Activated naive CD8-positive, alpha-beta T cell treated with anti-CD3 and anti-CD28 coated beads, Interleukin-2, amount 10 ng/mL, durations not matched to agents 7 days and 5 days (primary cell): ENCODE measurements at places on chromosomes 1 and 21. TPM values are rescaled to one million over a fixed set of nuclear protein-coding genes. Genes with fewer than 3 reads are reported as not detected.
A peak's percentile ranks its signal among the peaks of the same experiment; 100 is the strongest.

DNA sequence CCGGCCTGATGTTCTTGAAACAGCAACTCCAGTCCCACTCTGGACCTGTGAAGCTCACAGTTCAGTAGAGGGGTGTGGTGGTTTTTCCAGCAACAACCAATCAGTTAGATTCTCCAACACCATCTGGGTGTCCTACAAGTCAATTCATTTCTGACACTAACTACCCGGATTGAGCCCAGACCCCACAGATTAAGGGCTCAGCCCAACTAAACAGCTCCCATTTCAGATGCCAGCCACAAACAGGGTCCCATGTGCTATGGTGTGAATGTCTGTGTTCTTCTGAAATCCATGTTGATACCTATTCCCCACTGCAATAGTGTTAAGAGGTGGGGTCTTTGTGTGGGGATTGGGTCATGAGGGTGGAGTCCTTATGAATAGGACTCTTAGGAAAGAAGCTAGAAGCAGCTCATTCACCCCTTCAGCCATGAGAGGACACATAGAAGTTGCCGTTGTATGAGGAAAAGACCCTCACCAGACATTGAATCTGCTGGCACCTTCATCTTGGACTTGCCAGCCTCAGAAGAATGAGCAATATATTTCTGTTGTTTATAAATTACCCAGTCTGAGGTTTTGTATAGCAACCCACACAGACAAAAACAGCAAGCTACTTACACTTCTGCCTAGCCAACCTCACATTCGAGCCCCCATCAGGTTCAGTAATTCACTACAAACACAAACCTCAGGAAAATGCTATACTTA, 53.6 kb downstream of the IRF2BP2 start:
- no peak overlapping the region for H3K4me3 ChIP-seq
- peaks cover 2% of the 10 kb centered on the region for H3K4me1 ChIP-seq
- no peak overlapping the region for H3K27ac ChIP-seq
- H3K36me3 ChIP-seq, result no peaks in the 10 kb centered on the region
- no peak for DNase-seq
- H3K27me3 ChIP-seq, result peaks cover 2% of the 10 kb centered on the region

GRCh38 chr1:46174448-46175231, at the start of gene TSPAN1:
TSPAN1 (plus strand) TSS chr1:46175087; CDS start chr1:46181108, 6,021 bp downstream.
- DNase-seq, result no peak
- no peak within 1 kb of the TSS for H3K27ac ChIP-seq
- peaks cover 2% of the 10 kb centered on the region for H3K4me1 ChIP-seq
- no peak within 1 kb of the TSS for H3K4me3 ChIP-seq
- H3K27me3 ChIP-seq, result no peaks in the 10 kb centered on the region

GRCh38 chr1:15680561-15681348, 3.4 kb upstream of the PLEKHM2 start:
- no peak overlapping the region for H3K27ac ChIP-seq
- peaks cover under 1% of the 10 kb centered on the region for H3K27me3 ChIP-seq
- no peak for DNase-seq
- H3K4me1 ChIP-seq, result peaks cover 11% of the 10 kb centered on the region
- no peak overlapping the region for H3K4me3 ChIP-seq

DNA sequence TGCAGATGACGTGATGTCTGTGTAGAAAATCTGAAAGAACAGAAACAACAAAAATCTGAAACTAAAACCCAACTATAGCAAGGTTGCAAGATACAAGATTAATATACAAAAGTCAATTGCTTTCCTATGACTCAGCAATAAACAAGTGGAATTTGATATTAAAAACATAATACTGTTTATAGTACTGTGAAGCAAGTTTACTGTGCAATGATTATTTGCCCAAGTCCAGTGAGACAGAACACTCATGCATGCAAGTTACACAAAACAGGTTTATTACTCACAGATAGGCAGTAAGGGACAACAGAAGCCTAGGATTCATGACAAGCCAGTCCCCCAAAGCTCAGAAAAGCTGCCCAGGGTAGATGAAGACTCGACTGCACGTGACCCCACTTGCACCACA, 62.4 kb upstream of the RAB4A start:
- peaks cover 5% of the 10 kb centered on the region for H3K27me3 ChIP-seq
- H3K36me3 ChIP-seq, result no peaks in the 10 kb centered on the region
- DNase-seq, result no peak
- H3K4me3 ChIP-seq, result no peak overlapping the region
- no peak overlapping the region for H3K27ac ChIP-seq

DNA sequence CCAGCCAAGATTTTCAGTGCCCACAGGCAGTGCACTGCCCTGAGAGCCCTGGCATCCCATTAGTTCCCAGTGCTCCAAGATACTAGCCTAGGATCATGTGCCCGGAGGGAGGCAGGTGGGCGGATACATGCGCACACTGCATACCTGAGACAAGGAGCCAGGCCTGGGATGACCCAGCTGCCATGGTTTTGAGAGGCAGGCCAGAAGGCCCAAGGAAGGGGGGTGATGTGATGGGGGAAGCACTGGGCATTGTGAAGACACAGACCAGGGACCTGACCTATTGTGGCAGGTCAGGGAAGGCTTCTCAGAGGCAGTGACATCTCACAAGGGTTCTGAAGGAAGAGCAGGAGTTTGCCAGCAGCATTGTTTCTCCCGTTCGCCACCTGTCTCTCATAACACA, 3.6 kb downstream of the ZC3H12A start:
- H3K27me3 ChIP-seq, result no peaks in the 10 kb centered on the region
- peak overlapping the region; percentile 98 for H3K27ac ChIP-seq
- H3K4me3 ChIP-seq, result peak overlapping the region; percentile 99
- H3K4me1 ChIP-seq, result peaks cover 35% of the 10 kb centered on the region
- DNase-seq, result no peak

DNA sequence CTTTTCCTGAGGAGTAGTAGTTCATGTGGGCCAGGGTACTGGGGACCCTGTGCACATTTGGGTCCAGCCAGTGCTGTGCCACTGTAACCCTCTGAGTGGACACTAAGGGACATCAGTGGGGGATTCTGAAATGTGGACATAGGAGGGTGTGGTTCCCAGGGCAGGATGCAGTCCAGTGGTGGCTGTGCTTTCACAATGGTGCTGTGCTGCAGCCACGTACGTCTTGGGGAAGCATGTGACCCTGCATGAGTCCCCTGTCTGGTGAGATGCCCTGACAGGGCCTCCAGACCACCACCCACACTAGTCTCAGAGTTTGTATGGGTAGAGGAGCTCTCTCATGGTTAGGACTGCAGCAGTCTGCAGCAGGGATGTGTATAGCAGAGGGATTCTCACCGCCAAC, 37.8 kb upstream of the WNT2B start:
- DNase-seq, result no peak
- no peak overlapping the region for H3K27ac ChIP-seq
- H3K4me3 ChIP-seq, result no peak overlapping the region
- H3K4me1 ChIP-seq, result peaks cover 4% of the 10 kb centered on the region
- H3K27me3 ChIP-seq, result peaks cover 36% of the 10 kb centered on the region

DNA sequence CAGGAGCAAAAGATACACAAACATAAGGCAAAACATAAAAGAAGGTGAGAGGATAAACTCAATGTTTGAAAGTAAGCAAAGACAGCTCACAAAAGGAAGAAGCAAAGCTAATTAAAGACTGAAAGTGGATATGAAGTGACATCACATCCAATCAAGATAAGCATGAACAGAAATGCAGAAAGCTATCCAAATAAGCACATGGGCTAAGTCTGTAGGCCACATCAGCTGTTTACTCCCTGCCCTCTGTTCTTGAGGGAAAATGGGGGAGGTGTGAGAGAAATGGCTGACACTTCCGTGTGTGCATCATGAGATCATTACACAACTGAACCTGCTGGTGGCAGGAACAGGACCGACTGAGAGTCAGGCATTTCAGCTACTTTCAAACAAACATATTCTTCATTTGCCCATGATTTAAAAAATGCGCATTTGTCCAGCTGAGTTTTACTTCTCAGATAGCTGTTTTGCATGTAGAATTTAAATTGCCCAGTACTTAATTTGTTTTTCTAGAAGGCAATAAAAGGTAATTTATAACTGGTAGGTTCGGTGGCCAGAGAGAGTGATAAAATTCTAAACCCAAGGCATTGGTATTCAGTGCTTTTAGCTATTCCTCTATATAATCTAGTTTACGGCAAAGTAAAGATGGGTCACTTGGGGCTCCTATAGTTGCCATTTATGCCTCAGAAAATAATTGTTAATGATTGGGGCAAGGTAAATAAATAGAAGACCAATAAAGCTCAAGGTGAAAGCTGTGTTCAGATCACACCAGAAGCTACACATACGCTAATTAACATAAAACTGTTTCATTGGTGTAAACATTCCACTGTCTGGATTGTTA, 27.2 kb upstream of the MAN1A2 start:
- no peaks in the 10 kb centered on the region for H3K36me3 ChIP-seq
- no peak overlapping the region for H3K4me3 ChIP-seq
- H3K27me3 ChIP-seq, result no peaks in the 10 kb centered on the region
- no peak overlapping the region for H3K27ac ChIP-seq
- H3K4me1 ChIP-seq, result peaks cover 7% of the 10 kb centered on the region

- H3K27me3 ChIP-seq, result no peaks in the 10 kb centered on the region
- DNase-seq, result no peak
These were observed 37.1 kb downstream of the LRRC40 start for GRCh38 chr1:70168283-70168682.

DNA sequence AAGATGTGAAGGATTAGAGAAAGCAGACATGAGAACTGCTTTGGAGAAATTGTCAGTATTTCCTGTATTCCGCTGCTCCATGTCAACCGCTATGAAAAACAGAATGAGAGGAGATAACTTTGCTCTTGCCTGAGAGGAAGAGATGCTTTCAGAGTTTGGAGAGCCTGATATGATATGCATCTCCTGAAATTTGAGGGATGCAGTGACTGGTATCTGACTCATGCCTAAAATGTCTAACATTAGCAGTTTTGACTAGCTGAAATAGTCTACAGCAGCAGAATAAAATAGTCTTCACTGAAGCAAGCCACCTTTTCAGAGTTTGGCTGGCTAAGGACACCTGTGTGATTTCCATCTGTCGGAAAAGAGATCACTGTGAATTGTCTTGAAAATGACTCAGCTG, 165.8 kb upstream of the LRRC7 start:
- no peak overlapping the region for H3K27ac ChIP-seq
- DNase-seq, result no peak
- H3K27me3 ChIP-seq, result no peaks in the 10 kb centered on the region
- no peak overlapping the region for H3K4me3 ChIP-seq
- H3K4me1 ChIP-seq, result no peaks in the 10 kb centered on the region

- H3K36me3 ChIP-seq, result peaks cover 2% of the 10 kb centered on the region
- H3K27me3 ChIP-seq, result peaks cover 16% of the 10 kb centered on the region
- no peak for DNase-seq
- H3K27ac ChIP-seq, result no peak overlapping the region
These were observed 626 bp downstream of the DYRK3 start for GRCh38 chr1:206635978-206636345.

GRCh38 chr1:207026104-207026534, 6.4 kb downstream of the C1orf116 start:
- DNase-seq, result no peak
- peaks cover 43% of the 10 kb centered on the region for H3K27me3 ChIP-seq
- no peaks in the 10 kb centered on the region for H3K36me3 ChIP-seq
- H3K4me3 ChIP-seq, result no peak overlapping the region
- H3K4me1 ChIP-seq, result peaks cover 2% of the 10 kb centered on the region
- no peak overlapping the region for H3K27ac ChIP-seq

DNA sequence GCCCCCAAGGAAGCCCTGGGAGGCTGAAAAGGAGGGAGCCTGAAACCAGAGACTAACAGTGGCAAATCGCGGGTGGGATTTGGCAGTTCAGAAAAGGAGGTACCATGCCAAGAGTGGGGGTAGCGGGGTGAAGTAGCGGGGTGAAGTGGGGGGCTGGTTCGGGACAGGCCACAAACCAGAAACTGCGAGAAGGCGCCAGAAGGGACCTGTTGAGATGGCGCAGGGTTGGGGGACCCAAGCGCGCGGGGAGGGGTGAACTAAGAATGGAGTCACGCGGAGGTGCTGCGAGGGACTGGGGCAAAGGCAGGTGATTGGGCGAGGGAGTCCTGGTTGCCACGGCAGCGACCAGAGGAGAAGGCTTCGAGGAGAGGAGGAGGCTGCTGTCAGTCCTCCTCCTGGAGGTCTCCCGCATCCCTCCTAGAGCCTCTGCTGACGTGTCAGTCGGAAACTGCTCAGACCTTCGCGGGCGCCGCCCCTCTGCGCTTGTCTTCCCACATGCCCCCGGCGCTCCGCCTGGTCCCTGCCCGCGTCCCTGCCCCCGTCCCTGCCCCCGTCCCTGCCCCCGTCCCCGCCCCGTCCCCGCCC, 438 bp upstream of the MIA3 start:
- peaks cover 4% of the 10 kb centered on the region for H3K36me3 ChIP-seq
- DNase-seq, result peak; percentile 90
- H3K27me3 ChIP-seq, result peaks cover 18% of the 10 kb centered on the region
- peak overlapping the region; percentile 87 for H3K27ac ChIP-seq
- peaks cover 17% of the 10 kb centered on the region for H3K4me1 ChIP-seq
- peak overlapping the region; percentile 89 for H3K4me3 ChIP-seq

DNA sequence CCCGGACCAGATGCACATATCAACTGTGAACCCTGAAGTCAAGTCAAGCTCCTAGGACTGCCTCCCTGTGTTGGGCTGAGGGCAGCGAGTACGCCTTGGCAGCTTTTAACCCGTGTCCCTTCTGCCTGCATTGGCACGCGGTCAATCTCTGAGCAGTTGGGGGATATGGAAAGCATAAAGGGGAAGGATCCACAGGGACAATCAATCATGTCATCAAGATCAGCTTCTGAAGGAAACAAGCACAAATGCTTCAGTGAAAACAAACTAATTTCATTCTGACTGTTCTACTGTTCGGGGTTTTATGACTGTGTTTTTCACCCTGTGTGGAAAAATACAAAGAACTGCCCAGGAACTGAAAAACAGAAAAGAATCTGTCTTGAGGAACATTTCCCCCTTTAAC, 106.2 kb downstream of the RUNX1 start:
- H3K36me3 ChIP-seq, result peaks cover 10% of the 10 kb centered on the region
- no peak for DNase-seq
- H3K27me3 ChIP-seq, result peaks cover 3% of the 10 kb centered on the region
- no peak overlapping the region for H3K27ac ChIP-seq
- H3K4me1 ChIP-seq, result peaks cover 30% of the 10 kb centered on the region

DNA sequence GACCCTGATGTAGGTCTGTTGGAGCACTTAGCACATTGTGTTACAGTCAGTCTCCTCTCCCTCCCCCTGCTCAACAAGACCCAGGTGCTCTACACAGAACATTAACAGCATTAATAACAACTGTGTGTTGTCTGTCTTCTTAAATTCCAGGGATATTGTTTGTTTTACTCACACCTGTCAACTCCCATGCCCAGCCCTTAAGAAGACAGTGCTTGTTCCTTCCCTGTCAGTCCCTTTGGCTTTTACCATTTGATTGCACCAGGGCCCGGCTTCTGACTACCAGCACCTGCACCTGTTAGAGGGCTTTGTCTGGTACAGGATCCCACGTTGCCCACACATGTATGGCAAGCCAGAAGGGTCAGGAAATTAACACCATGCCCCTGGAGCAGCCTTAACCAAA, 11.7 kb downstream of the RIMKLA start:
- H3K27me3 ChIP-seq, result no peaks in the 10 kb centered on the region
- H3K36me3 ChIP-seq, result no peaks in the 10 kb centered on the region
- H3K4me3 ChIP-seq, result no peak overlapping the region
- H3K27ac ChIP-seq, result no peak overlapping the region

The F5 gene
- 0.99 TPM for total RNA-seq

The LMOD1 gene
- not detected for total RNA-seq

The NBPF6 gene
- total RNA-seq, result not detected

The C1orf21 gene
- total RNA-seq, result 9.4 TPM

The F13B gene
- total RNA-seq, result not detected

The ZNF593OS gene
- total RNA-seq, result not detected

The DUSP12 gene
- 28.7 TPM for total RNA-seq

The KLHDC9 gene
- total RNA-seq, result 1.2 TPM
